ENCODE measurements at places on chromosomes 13 and 19. TPM values are rescaled to one million over a fixed set of nuclear protein-coding genes. Genes with fewer than 3 reads are reported as not detected.
A peak's percentile ranks its signal among the peaks of the same experiment; 100 is the strongest.

The SERPINE3 gene
- polyA plus RNA-seq: not detected

The LILRB4 gene
- 2.8 TPM for polyA plus RNA-seq

The PABPC3 gene
- 0.06 TPM for polyA plus RNA-seq

The GTF3A gene
- polyA plus RNA-seq: 158 TPM

The ATP4A gene
- polyA plus RNA-seq: not detected

DNA sequence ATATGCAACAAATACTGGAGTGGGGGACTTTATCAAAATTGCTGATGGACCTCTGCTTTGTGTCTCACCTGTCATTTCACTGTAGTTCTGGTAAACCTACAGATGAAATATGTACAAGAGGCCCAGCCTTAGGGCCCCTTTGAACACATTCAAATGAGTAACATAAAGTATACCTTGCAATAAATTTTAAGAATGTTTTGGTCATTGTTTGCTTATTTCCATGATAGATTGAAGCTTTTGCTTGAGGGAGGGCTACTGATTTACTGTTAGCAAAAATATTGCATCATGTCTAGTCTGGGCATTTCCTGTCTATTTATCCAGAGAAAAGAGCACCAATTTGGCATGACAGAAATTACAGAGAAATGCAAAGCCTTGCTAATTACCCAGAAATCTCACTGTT, 705.5 kb upstream of the PCDH9 start:
- DNase-seq: no peak

GRCh38 chr13:31843044-31843443, 103.7 kb downstream of the RXFP2 start:
- DNase-seq: no peak

- DNase-seq: no peak
Observed at GRCh38 chr13:99278200-99278599, 20.0 kb upstream of the GPR18 start.

- DNase-seq: no peak
Observed at GRCh38 chr13:30466358-30466714, 600 bp upstream of the HMGB1 start.

DNA sequence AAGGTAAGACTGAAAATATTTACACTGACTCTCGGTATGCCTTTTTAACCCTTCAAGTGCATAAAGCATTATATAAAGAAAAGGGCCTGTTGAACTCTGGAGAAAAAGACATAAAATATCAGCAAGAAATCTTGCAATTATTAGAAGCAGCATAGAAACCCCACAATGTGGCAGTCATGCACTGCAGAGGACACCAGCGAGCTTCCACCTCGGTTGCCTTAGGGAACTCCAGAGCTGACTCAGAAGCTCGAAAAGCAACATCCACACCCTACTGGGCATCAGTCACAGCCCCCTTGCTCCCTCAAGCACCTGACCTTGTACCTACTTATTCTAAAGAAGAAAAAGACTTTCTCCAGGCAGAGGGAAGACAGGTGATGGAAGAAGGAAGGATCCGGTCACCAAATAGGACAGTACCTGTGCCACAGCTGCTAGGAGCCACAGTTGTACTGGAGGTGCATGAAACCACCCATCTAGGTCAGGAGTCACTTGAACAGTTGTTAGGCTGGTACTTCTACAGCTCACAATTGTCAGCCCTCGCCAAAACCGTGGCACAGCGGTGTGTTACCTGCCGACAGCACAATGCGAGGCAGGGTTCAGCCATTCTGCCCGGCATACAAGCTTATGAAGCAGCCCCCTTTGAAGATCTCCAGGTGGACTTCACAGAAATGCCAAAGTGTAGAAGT, 2.9 kb downstream of the ZNF816 start:
- DNase-seq: no peak

- DNase-seq: peak; percentile 35
Observed at GRCh38 chr13:108326309-108326708, 56.8 kb downstream of the TNFSF13B start.

DNA sequence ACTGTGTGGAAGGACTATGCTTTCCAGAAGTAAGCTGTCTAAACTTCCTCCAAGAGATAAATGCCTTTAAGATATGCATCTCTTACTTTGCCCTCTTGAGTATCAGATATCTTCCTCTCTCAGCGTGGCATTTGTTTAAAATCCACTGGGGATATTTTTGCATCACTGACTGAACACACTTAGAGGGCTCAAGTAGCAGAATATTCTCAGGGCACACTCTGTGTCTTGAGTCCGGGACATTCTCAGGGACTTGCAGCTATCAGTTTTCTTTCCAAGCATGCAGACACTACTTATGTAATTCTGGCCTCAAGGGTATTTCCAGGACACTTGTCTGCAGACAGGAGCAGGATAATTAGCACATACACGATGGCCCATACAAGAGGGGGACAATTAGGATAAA, 84.7 kb downstream of the ERCC5 start:
- DNase-seq: no peak

DNA sequence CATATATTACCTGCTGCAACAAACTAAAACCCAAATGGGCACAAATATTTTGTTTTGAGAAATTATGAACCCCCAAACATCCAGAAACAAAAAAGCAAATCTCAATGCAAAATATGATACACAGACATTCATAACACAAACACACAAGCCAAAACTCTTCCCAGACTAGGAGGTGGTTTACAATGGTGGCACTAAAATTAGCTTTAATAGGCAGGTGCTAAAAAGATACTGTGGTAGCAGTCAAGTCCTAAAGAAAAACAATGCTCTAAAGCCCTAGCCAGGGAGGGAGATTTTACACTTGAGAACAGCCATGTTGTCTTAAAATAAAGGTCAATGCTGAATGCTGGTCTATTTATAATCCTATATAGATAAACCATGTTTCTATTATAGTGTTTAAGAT, 65.0 kb downstream of the DOCK9 start:
- no peak for DNase-seq

- no peak for DNase-seq
Observed at GRCh38 chr13:105908586-105908985, 626.9 kb downstream of the EFNB2 start.

DNA sequence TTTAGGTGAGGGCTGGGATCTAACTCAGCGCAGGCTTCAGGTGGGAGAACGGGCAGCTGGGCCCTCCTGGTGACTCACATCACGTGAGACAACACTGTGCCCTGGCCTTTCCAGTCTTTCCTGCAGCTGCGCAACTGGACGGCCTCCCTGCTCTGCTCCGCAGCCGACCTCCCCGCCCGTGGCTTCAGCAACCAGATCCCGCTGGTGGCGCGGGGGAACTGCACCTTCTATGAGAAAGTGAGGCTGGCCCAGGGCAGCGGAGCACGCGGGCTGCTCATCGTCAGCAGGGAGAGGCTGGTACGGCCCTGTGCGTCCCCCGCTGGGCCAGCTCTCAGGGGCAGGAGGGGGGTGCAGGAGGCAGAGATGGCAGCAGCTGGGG, 8.8 kb downstream of the SPPL2B start:
- peak; percentile 43 for DNase-seq

DNA sequence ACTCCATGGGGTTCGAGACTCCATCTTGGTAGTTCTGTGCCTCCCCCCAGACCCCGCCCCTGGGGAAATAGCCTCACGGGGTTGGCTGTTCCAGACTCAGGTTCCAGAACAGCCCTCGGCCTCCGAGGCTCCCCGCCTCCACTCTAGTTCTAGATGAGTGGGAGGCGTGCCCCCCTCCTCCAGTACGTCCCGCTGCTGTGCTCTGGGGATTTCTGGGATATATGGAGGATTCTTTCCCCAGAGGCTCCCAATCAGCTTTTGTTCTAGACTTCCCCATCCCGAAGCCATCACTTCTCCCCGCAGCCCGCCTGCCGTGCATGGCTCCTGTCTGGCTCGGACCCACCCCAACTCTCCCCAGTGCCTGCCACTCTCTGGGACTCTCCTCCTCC, 1.9 kb upstream of the CACNG7 start:
- DNase-seq: no peak

- no peak for DNase-seq
Observed at GRCh38 chr13:21338156-21338555, 120.9 kb downstream of the ZDHHC20 start.

DNA sequence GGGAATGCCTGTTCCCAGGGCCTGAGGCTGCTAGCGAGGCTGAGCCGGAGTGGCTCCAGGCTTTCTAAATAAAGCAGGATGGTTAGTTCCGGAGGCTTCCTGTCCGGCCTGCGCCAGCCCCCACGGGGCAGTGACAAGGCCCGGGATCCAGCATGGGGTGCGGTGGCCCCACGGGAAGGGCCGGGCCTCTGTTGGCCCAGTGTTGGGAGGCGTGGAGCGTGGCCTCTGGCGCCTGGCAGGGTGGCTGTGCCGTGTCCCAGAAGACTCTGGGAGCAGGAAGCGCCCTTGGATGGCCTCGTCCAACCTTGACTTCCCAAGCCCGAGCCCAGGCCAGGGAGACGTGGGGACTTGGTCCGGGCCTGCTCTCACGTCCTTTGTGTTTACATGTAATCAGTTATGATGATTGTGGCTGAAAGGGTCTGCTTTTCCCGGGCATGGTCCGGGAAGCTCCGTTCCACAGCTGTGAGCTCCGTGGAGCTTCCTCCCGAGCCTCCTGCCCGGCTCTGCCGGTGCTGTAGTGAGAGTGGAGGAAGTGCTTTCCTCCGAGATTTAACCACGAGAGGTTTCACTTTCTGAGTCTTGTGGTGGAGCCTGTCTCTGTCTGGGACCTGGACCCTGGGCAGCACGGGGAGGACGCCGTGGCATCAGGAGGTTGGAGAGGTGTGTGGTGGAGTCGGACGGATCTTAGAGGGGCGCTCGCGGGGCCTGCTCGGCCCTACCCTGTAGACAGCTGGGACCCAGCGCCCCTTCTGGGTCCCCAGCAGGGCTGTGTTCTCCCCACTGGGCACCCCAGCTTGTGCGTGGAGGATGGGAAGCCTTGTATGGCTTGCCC, 4.6 kb downstream of the GNA11 start:
- DNase-seq: peak; percentile 68

- no peak for DNase-seq
Observed at GRCh38 chr13:35923347-35923746, 207.8 kb downstream of the DCLK1 start.

- DNase-seq: no peak
Observed at GRCh38 chr19:20612711-20613316, 47.2 kb upstream of the ZNF737 start.

DNA sequence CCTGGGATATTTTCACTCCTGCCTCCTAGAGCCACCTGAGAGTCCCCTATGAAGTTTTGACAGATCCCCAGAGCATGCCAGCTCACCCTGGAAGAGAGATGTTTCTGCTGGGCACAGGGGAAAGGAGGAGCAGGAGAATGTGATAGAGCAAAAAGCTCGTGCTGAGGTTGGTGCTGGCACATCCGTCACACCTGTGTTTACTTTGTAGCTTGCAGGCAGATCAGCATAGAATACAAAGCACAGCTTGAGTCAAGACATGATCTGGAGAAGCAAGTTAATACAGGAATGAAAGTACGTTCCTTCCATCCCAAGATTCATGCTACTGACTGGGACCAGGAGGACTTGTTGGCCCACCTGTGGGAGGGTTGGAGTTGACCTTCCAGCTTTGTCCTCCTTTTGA, 46.1 kb downstream of the HSPH1 start:
- no peak for DNase-seq

GRCh38 chr13:22883956-22884355, 296.8 kb upstream of the SGCG start:
- no peak for DNase-seq

All from B cell (primary cell).